ENCODE measurements at places on chromosomes 3 and 15.

GRCh38 chr3:88364926-88365325, 215.2 kb downstream of the C3orf38 start:
- no peak for DNase-seq

DNA sequence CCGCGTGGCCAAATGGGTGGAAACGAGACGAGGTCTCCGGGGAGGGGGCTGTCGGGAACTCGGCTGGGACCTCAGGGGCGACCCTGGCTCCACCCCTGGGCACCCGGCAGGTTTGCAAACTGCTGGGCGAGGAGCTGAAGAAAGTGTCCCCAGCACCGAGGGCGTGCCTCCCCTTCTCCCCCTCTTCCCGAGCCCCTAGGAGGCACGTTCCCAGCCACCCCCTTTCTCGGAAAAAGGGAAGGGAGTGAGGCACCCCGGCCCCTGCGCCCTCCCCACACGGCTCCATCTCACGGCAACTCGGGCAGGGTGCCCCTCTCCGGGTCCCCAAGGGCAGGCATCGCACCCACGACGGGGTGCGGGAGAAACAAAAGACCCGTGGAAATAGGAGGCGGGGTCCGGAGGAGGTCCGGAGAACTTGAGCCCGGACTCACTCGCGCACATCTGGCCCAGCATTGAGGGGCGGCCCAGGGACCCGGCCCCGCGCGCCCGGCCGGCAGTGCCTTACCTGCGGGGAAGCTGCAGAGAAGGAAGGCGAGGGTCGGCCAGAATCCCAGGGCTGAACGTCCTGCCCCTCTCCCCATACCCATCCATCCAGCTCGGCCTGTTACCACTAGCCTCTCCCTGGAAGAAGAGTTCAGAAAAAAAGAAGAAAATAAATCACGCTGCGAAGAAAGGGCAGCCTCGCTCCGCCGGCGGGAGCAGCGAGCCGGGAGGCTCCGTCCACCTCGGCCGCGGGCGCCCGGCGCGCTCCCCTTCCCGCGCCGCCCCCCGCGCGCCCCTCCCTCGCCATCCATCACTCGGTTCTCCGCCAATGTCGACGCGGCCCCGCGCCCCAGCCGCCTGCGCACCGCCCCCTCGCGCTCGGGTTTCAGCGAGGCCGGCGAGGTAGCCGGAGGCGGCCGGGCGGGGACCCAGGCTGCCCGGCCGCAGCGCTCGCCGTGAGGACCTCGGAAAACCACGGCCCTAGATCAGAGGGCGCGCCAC, 16.3 kb downstream of the RGMA start:
- DNase-seq, result no peak

GRCh38 chr3:120649830-120650233, 32.2 kb downstream of the HGD start:
- DNase-seq, result no peak

GRCh38 chr3:183583331-183584245, 28.1 kb upstream of the KLHL6 start:
- no peak for DNase-seq

GRCh38 chr3:194032828-194033435, 103.0 kb upstream of the HES1 start:
- no peak for DNase-seq

DNA sequence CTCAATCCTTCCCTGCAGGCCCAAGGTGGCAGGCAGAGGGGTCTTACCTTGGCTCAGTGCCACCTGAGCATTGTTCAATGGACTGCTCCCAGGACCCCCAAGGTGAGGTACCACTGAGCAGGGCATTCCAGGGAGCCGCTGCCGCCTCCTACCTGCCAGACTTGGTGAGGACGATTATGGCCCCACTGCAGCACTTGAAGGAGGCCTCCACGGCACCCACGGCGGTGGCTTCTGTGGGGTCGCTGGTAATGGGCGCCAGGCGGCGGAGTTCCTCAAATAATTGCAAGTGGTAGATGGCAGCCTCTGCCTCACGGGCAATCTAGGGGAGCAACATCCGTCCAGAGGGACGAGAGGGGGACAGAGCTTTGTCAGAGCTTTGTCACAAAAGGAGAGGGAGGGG, 4.7 kb upstream of the GRAMD2A start:
- DNase-seq, result no peak

GRCh38 chr15:94032571-94032970, 198.8 kb upstream of the MCTP2 start:
- DNase-seq, result no peak

GRCh38 chr3:139259398-139259797, 84.4 kb upstream of the MRPS22 start:
- no peak for DNase-seq

DNA sequence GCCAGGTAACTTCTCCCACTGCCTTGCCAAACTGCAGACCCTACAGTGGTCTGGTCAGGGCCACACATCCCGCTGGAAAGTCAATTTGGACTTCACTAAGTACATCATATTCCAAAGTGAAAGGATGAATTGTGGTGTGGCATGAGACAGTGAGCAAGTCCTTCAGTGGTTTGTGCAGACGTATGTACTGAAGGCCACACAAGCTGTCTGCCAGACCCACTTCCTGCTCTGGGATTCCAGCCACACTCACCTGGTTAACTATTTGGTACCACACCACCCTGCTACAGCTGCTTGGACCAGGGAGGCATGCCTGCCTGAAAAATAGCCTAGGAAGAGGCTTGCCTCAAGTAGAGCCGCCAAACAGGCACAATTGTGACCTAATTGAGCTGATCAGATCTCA, 94.1 kb upstream of the STRIT1 start:
- DNase-seq, result no peak

DNA sequence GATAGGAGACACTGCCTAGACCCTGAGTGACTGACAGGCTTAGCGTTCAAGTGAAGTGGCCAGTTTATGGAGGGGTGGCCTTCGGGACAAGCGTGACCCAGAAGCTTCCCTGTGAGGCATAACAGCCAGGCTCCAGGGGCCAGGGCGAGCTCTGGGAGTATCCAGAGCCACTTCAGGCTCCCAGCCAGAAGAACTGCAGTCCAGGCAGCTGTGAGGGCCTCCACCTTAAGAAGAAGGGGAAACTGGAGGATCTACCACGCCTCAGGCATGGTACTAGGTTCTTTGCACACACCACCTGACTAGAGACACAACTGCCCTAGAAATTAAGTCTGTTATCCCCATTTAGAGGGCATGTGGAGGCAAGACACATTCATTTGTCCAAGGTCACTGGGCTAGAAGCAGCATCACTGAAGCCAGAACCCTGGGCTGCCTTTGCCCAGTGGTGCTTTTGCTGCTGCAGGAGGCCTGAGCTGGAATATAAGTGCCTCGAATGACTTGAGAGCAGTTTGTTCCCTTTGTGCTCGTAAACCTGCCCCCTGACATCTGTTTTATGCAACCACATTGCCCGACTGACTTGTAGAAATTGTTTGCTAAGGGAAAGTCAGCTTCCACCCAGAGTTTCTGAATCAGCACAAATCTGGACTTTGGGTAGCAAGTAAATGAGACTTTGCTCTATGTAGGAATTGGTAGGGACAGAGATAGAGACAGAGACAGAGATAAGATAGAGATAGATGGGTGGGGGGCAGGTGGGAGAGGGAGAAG, 23.3 kb downstream of the RASGRF1 start:
- no peak for DNase-seq

DNA sequence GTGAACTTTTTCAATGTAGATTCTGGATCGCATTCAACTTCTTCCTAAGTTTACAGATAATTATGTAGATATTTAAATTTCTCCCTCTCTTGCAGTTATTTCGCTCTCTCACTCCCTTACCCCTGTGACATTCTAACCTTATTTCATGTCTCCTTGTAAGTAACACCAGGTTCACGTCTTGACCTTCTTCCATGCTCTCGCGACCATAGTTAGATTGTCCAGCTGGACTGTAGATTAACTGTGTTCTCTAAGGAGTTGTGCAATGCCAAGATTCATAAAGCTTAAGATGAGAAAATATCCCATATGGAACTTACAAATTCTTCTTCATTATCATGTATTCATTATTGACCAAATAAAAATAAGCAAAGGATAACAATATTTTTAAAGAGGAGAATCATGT, 430.5 kb downstream of the GABRG3 start:
- DNase-seq, result no peak

- DNase-seq, result no peak
Observed at GRCh38 chr3:181488536-181488935, 223.2 kb upstream of the SOX2 start.

DNA sequence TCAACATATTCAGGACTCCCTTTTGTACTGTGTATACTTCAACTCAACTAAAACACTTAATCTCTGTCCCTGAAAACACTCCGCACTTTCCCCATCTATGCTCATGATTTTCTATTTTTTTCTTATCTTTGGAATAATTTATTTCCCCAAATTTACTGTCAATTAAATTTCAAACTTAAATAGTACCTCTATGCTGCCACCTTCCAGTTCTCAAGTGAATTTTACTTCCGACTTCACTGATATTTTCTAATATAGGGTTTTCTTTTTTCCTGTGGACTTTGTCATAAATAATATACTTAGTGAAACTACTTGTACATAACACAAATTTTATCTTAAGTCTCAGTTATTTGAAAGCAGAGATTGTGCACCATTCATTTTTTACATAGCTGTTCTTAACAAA, 1303.3 kb downstream of the OTOL1 start:
- DNase-seq, result no peak

DNA sequence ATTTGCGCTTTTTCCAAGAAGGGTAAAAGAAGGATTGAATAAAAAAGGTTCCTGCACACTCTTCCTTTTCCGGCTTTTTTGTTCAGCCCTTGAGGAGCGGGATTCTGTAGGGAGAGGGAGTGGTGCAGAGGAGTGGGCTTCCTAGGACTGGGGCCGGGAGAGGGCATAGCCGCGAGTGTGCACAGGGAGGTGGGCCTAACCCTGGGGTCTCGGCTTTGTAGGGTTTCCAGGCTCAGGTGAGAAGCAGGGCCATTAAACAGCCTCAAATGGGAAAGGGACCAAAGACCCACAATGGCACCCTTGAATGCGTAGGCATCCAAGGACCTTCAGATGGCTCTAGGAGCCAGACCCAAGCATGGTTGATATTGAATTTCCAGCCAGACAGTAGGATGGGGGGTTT, 35.4 kb upstream of the RAB6B start:
- no peak for DNase-seq

GRCh38 chr15:60529332-60529731, 50.4 kb upstream of the ICE2 start:
- DNase-seq, result no peak

DNA sequence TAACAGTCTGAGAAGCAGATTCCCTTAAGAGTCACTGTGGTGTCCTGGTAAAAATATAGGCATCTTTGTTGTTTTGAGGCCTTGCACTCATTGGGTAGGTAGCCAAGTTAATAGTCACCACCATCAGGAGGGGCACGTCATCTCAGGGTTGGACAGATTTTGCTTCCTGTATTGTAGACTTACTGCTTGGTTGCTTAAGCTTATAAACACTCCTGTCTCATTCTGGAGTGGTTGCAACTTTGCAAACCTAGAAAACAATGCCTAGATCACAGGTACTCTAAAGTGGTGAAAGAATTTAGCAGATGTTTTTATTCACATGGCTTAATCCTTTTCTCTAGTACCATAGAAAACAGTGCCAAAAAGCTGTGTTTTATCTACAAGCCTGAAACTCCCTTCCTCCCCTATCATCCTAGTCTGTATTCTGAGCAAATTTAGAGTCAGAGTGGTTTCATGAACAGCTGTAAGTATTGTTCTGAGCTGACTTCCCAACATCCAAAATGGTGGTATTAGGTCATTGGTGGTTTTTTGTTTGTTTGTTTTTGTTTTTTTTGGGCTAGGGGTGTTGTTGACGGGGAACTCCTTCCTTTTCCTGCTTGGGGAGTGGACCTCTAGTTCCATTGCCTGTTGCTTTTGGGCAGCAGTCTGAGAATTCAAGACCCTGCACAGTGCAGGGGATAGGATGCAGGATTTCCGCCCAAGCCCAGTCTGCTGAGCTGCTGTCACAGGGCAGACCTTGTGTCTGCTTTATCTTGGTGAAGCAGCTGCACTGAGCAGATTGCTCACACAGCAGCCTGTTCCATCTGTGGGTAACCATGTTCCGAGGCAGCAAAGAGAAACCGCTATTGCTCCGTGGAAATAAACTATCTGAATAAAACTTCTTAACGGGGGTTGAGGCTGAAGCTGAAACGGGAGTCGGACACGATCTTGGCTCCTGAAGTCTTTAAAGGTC, 202.0 kb downstream of the AKAP13 start:
- peak; percentile 29 for DNase-seq

- DNase-seq, result no peak
Observed at GRCh38 chr15:51134416-51135199, 39.9 kb upstream of the TNFAIP8L3 start.

- DNase-seq, result no peak
Observed at GRCh38 chr3:173354124-173354523, 43.4 kb upstream of the NLGN1 start.
